ENCODE measurements at places on chromosomes 2 and 18. TPM values are rescaled to one million over a fixed set of nuclear protein-coding genes. Genes with fewer than 3 reads are reported as not detected.

SERPINB11 gene
- not detected for total RNA-seq

SGO2 gene
- total RNA-seq = 54.4 TPM

REG1B gene
- not detected for total RNA-seq

FAM228A gene
- total RNA-seq = not detected

TMEM200C gene
- not detected for total RNA-seq

PLA2R1 gene
- total RNA-seq = not detected

TEX44 gene
- total RNA-seq = not detected

ZNF385B gene
- not detected for total RNA-seq

DNA sequence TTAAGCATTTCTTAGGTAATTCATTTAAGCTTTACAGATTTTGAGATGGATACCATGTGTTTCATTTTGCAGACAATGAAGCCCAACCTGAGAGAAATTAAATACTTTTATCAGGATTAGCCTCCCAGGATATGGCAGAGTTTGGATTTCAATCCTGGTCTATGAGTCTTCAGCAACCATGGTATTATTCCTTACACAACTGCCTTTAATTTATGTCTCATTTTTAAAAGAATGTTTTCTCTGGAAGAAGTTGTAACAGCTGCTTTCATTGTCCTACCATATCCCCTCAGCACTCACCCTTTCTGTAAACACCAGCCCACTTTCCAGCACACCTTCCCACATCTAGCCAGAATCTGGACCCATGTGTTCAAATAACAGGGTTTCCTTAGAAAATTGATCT is 863.7 kb upstream of the VRK2 start:
- DNase-seq = no peak

GRCh38 chr2:37871456-37872191 is 53.5 kb upstream of the RMDN2 start:
- DNase-seq = no peak

DNA sequence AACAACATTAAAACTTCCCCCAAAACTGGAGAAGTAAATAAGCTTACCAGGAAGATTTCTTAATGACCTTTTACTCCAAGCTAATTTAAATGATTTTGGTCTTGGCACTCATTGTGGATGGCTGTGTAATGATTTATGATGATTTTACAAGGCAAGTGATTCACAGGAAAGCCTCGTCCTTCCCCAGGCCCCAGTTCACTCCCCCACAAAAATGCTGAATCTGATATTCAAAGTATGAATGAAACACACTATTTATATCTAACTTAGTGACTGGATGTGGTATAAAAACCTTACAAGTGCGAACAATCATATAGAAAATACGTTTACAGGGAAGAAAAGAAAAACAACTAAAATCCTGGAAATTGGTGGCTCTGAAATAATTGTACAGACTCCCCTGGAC is 49.8 kb downstream of the ZNF516 start:
- no peak for DNase-seq

DNA sequence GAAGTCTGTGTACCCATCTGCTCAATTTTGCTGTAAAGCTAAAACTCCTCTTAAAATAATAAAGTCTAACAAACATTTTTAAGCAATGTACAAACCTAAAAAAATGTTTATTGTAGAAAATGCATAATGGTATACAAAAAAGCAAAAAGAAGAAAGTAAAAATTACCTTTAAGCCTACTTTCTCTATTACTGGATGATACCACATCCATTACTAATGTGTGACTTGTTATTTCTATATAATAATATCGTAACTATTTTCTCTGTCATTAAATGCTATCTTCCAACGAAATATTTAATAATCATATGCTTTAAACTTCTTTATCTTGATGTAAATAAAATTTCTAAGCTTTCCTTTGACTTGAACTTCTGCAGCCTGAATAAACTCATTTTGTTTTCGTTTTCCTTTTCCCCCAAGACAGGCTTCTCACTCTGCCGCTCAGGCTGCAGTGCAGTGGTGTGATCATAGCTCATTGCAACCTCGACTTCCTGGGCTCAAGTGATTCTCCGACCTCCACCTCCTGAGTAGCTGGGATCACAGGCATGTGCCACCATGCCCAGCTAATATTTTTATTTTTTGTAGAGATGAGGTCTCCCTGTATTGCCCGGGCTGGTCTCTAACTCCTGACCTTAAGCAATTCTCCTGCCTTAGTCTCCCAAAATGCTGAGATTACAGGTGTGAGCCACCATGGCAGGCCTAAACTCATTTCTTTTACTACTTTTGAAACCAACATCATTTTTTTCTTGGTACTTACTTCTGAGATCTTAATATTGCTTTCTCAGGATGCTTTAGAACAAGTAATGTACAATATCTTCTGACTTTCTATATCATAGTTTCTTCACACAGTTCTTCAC is 18.1 kb upstream of the DNAH7 start:
- DNase-seq = no peak

DNA sequence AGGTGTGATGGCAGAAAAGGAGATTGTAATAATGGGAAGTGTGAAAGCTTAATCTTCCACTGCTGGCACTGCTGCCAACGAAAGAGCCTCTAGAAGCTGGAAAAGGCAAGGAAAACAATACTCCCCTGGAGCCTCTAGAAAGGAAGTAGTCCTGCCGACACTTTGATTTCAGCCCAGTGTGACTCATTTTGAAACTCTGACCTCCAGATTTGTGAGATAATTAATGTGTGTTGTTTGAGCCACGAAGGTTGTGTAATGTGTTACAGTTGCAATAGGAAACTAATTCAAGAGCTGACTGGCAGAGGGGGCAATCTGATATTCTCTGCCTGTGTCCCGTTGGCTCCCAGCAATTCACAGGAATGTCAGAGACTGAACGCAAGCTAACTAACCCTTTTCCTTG is 219.2 kb upstream of the UBE2E3 start:
- no peak for DNase-seq

DNA sequence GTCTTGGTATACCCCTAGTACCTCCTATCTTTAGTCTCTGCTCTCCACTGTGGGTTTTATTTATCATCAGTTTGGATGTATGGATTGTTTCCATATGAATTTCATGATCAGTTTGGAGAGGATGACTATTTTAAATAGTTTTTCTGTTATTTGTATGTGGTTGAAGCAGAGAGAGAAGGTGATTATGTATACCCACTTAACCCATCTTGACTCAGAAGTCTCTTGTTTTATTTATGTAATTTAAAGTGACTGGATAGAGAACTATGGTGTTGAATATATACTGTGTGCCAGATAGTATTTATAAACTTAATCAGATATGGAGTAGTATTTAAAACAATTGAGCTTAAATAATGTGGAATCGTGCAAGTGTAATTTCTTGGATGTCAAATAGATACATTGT is 39.9 kb downstream of the SMAD4 start:
- no peak for DNase-seq

- DNase-seq = no peak
Observed at GRCh38 chr18:70415823-70416488, 127.1 kb downstream of the SOCS6 start.

GRCh38 chr2:134897932-134898331 is 20.7 kb upstream of the CCNT2 start:
- no peak for DNase-seq

GRCh38 chr2:149561309-149561926 is 26.2 kb downstream of the MMADHC start:
- peak; percentile 50 for DNase-seq

- DNase-seq = no peak
Observed at GRCh38 chr2:41078341-41078740, 626.5 kb upstream of the SLC8A1 start.

DNA sequence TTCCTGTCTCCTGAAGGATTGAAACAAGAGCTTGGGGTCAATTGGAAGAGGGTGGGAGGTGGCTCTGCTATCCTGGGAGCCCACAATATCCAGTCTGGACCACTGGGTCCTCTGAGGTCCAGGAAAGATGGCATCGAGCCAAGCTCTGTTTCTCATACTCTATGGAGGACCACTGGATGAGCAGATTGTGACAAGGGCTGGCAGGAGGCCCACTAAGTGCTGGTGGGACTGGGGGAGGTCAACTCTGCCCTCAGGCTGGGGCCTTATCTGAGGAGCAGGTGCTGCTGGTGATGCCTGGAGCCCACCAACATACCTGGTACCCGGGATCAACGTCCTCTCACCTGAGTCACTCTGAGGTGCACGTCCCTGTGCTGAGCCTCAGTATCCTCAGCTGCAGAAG is 142.4 kb downstream of the NDUFA10 start:
- DNase-seq = no peak

Measured in activated CD8-positive, alpha-beta T cell treated with anti-CD3 and anti-CD28 coated beads, Interleukin-2, amount 10 ng/mL, durations not matched to agents 7 days and 5 days (primary cell).